Stimulated activated CD4-positive, alpha-beta T cell treated with anti-CD3 and anti-CD28 coated beads, Interleukin-15, amount 100 ng/mL, for 1 hour (primary cell): ENCODE measurements at places on chromosomes 6 and 20.

GRCh38 chr6:128885381-128885780 lies 2.4 kb downstream of the LAMA2 start:
- no peak for DNase-seq

GRCh38 chr20:56776345-56776744 lies 147.2 kb downstream of the TFAP2C start:
- DNase-seq, result no peak

DNA sequence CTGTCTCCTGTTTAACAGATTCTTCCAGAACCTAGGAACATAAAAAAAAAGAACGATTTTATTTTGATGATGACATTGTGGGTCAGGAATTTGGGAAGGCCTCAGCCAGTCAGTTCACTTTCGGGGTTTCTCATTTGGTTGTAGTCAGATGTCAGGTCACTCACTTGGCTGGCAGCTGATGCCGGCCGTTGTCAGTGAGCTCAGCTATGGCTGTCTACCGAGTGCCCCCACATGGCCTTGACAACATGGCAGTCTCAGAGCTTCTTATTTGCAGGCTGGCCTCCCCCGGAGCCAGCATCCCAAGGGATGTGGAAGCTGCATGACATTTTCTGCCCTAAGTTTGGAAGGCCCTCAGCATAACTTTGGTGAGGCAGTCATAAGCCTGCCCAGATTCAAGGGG lies 11.5 kb downstream of the RNF217 start:
- DNase-seq, result no peak

GRCh38 chr6:105113422-105113821 lies 66.4 kb downstream of the POPDC3 start:
- no peak for DNase-seq
